Occipital lobe (tissue), 3 donors: ENCODE measurements at places on chromosomes 2 and 18. TPM values are rescaled to one million over a fixed set of nuclear protein-coding genes. Genes with fewer than 3 reads are reported as not detected.

Gene PAIP2B
- total RNA-seq: 19.0 TPM

Gene LRP1B
- 71.4 TPM for total RNA-seq

Gene RAB11FIP5
- 7.5 TPM for total RNA-seq

Gene CPS1
- 6.6 TPM for total RNA-seq

Gene TUBB8B
- total RNA-seq: not detected

Gene AKAIN1
- total RNA-seq: 3.6 TPM

Gene FN1
- 85.5 TPM for total RNA-seq

Gene SERPINB3
- total RNA-seq: not detected

Gene HOXD1
- not detected for total RNA-seq

Gene ASPRV1
- 2.8 TPM for total RNA-seq

Gene GAREM2
- 7.0 TPM for total RNA-seq

Gene ZNF396
- 5.0 TPM for total RNA-seq

Gene PLEKHA3
- total RNA-seq: 16.1 TPM

Gene RGPD3
- total RNA-seq: 0.94 TPM

Gene CAPN13
- total RNA-seq: 0.16 TPM

Gene BMP10
- total RNA-seq: not detected

Gene CCL20
- not detected for total RNA-seq

Gene LCT
- total RNA-seq: not detected

Gene NAT8
- not detected for total RNA-seq

Gene NLRC4
- 0.62 TPM for total RNA-seq

Gene TMEM37
- not detected for total RNA-seq

Gene POMC
- total RNA-seq: 0.78 TPM

Gene NOTO
- total RNA-seq: not detected

Gene PGAP1
- total RNA-seq: 105 TPM

Gene AOX1
- total RNA-seq: 0.94 TPM

Gene ABCG8
- 0.31 TPM for total RNA-seq

Gene DSC3
- total RNA-seq: 0.78 TPM

Gene CDKL4
- 10.1 TPM for total RNA-seq
